ENCODE measurements at places on chromosomes 2 and 18. TPM values are rescaled to one million over a fixed set of nuclear protein-coding genes. Genes with fewer than 3 reads are reported as not detected.

SLC9A4 gene
- not detected for total RNA-seq

MATN3 gene
- 1.7 TPM for total RNA-seq

GIGYF2 gene
- total RNA-seq, result 89.7 TPM

GCKR gene
- 1.4 TPM for total RNA-seq

PLEKHM3 gene
- 36.0 TPM for total RNA-seq

RFTN2 gene
- 29.6 TPM for total RNA-seq

CAPG gene
- total RNA-seq, result 84.6 TPM

ARHGEF4 gene
- total RNA-seq, result 4.8 TPM

KCNG2 gene
- total RNA-seq, result not detected

Measured in subcutaneous adipose tissue (tissue), 4 donors.